ENCODE measurements at places on chromosomes 7 and 10.
A peak's percentile ranks its signal among the peaks of the same experiment; 100 is the strongest.

DNA sequence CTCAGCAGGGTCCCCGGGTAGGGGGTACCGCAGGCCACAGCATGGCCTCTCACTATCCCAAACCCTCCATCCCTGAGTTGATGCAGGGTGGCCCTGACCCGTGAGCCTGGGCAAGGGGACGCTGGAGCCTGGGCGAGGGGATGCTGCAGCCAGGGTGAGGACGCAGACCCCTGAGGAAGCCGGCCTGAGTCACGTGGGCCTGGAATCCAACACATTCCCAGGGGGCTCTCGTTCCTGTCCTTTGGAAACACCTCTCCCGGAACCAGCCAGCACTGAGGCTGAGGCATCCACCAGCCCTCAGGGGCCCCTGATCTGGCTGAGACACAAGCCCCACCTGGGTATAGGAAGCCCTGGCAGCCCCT is 61.5 kb upstream of the NKX6-2 start:
- no peak for DNase-seq

DNA sequence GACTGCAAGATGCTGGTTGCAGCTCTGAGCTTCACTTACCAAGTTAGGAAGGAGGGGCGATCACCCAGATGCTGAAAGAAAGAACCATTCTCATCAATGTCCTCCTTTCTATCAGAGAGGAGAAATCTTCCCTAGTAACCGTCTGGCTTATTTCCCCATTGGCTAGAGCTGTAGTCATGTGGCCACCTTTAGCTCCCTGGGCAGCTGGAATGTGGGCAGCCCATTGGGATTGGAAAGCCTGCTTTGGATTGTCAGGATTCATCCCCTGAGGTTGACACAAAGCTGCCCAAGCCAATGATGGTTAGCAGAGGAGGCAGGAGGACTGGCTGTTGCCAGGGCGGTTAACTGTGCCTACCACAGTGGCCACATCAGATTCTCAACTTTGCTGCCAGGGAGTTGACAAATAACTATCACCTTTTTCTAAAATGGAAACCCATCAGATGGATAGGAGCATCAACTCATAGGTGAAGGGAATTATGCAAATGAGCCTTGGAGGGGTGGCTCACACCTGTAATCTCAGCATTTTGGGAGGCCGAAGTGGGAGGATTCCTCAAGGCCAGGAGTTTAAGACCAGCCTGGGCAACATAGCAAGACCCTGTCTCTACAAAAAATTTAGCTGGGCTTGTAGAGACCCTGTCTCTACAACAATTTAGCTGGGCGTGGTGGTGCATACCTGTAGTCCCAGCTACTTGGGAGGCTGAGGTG is 206.4 kb upstream of the GALNT17 start:
- DNase-seq = no peak

DNA sequence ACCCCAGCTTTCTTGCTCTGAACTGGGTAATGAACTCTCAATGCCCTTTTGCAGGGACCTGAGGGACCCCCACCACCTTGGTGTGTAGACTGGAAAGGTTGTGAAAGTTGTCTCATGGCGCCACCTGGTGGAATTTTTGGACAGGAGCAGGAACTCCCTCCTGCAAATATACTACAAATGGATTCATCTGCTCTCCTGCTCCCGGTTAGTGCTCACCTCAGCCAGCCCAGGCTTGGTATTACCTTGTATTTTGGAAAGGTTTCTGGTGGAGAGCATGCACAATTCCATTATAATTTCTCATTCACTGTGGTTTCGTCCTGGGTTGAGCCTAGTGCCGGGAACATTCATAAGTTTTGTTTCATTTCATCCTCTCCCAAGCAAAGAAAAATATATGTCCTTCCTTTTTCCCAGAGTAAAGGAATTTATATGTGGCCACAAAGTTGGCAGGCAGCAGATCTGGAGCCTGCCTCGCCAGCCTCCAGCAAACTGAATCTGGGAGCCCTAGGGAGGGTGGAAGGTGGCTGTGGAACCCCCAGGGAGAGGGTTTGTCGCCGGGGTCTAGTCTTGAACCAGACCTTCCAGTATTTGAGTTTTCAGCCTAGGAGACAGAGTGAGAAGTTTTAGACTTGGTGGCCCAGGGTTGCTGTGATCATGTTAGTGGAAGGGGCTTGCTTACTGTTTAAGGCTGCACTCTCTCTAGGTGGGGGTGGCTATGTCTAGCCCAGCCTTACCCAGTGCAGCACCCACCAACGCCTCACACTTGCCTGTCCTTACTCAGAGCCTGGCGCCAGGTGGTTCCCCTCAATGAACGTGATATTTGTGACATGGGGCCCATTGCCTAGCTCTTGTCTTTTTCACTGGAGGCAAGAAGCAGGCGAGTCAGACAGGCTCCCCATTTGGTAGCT is 9.5 kb downstream of the FAM241B start:
- peak; percentile 18 for DNase-seq

- DNase-seq = no peak
Observed at GRCh38 chr10:5504146-5505072, 5.0 kb upstream of the CALML5 start.

DNA sequence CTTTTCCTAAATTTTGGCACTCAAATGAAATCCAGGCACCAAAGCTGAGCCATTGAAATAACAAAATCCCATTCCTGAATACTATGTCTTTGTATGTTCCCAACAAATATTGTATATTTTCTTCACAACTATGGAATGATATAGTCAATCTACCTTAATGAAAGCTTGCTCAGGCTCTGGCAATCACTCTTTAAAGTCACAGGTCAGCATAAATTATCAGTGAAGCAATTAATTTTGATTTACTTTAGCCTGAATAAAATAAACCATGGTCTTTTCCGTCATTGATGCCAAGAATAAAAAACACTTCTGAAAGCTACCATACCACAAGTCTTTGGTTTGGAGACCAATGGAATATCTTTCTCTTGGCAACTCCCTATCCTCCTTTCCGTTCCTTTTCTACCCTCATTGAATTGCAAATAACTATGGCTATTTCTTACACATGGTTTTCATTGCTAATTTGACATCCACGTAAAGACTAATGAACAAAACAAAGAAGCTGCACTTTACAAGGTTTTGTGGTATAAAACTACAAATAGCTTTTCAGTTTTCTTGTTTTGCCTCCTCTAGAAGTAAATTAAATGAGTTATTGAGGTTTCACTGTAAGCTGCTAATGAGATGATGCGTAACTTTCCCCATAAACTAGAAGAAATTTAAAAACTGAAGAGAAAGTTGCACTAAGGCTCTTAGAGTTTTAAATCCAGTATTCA is 166.6 kb downstream of the TAX1BP1 start:
- no peak for DNase-seq

DNA sequence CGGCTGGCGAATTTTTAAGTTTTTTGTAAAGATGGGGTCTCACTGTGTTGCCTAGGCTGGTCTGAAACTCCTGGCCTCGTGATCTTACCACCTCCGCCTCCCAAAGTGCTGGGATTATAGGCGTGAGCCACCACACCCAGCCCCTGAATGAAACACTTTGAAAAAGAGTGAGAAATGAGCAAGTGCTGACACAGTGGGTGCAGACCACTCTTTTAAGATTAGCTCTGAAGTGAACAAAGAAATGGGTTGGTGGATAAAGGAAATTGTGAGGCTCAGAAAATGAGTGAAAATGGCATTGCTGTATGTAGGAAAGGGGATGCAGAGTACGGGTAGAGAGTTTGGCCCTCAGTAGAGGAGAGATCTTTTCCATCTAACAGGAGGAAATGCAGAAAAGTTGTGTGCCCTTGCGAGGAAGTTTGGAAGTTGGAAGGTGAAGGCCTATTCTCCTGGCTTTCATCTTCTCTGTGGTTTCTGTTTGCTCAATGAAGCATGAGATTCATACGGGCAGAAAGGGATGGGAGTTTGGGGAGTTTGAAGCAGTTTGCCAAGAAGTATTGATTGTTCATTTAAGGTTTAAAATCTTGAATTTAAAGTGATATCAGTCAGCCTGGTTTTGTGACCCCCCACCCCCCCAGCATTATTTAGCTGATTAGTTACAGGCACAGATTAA is 11.0 kb downstream of the MAPK8 start:
- DNase-seq = no peak

DNA sequence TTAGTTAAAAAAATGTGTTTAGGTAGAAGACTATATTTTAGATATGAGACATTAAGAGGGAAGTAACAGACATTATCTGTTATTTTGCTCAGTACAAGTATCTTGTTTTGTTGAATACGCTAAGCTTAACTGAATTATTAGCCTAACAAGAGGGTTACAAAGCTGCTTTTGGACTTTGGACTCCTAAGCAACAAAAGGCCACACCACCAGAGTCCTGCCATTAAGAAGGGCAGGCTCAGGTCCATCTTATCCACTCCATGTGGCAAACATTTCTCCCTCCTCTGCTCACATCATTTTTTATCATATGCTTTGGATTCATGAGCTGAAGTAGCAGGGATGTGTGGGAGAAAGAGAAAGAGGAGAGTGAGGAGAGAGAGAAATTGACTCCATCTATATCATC is 33.5 kb downstream of the OSBPL3 start:
- DNase-seq = no peak

DNA sequence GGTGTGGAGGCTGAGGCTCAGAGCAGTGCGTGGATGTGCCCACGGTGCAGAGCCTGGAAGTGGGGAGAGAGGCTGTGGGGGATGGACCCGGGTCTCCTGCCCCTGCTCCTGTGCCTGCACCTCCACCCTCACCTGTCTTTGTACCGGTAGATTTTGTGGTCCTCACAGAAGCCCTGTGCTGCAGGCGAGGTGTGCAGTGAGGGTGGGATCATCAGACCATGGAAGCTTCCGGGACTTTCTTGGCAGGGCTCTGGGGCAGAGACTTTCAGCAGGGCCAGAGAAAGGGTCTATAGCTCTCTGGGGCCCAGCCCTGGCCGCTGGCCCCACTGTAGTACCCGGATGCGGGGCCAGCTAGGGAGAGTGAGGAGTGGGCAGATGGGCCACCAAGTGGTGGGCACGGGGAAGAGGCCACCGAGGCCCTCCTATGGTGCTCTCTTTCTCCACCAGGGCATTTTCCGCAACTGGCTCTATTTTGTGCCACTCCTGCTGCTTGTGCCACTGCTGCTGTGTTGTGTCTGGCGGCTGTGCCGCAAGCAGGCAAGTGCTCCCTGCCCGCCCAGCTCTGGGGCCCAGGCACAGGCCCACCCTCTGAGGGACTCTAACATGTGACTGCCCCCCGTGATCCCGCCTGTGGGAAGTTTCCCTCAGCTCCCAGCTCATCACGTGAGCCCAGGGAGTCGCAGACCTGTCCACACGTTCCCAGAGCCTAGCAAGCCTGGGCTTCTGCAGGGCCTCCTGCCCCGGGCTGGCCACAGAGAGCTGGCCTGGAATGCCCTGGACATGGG is 22.1 kb downstream of the ANTXRL start:
- DNase-seq = no peak

- DNase-seq = no peak
Observed at GRCh38 chr7:113015034-113015645, 71.5 kb downstream of the GPR85 start.

DNA sequence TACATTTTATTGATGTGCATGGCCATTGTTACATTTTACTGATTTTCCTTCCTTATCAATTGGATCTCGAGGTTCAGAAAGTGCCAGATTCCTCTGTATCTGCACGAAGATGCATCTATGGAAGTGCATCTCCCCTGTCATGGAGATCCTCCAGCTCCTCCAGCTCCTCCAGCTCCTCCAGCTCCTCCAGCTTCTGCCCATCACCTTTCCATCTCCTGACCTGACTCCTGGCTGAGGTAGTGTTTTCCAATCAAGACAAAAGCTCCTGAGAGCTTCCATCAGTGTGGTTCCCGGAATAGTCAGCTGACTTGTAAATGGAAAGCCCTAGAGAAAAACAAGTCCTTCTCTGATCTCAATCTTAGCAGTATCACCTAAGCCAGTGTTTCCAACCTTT is 90.8 kb upstream of the KLF6 start:
- DNase-seq = no peak

DNA sequence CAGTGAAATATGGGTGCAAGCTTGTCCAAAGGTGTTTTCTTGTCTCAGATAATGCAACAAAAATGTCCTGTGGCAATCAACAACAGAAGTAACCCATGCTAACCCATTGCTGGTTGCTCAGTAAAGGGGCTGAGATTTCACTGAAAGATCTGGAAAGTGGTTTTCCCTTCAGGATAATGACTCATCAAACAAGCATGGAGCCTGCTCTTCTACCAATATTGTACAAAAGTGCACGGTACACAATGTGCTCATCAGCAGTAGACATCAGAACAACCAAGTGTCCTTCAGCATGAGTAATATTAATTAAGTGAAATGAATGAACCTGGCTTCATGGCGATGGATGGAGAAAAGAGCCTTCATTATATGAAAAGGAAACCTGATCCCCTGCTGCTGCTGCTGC is 287.1 kb upstream of the NEBL start:
- DNase-seq = no peak
